CD14-positive monocyte (primary cell): ENCODE measurements at places on chromosomes 2 and 18.
A peak's percentile ranks its signal among the peaks of the same experiment; 100 is the strongest.

- H3K36me3 ChIP-seq: no peaks in the 10 kb centered on the region
- H3K4me1 ChIP-seq: peaks cover 17% of the 10 kb centered on the region
- no peak for DNase-seq
- H3K27me3 ChIP-seq: no peaks in the 10 kb centered on the region
- H3K4me3 ChIP-seq: no peak overlapping the region
These were observed 150.7 kb downstream of the THADA start for GRCh38 chr2:43444989-43445645.

DNA sequence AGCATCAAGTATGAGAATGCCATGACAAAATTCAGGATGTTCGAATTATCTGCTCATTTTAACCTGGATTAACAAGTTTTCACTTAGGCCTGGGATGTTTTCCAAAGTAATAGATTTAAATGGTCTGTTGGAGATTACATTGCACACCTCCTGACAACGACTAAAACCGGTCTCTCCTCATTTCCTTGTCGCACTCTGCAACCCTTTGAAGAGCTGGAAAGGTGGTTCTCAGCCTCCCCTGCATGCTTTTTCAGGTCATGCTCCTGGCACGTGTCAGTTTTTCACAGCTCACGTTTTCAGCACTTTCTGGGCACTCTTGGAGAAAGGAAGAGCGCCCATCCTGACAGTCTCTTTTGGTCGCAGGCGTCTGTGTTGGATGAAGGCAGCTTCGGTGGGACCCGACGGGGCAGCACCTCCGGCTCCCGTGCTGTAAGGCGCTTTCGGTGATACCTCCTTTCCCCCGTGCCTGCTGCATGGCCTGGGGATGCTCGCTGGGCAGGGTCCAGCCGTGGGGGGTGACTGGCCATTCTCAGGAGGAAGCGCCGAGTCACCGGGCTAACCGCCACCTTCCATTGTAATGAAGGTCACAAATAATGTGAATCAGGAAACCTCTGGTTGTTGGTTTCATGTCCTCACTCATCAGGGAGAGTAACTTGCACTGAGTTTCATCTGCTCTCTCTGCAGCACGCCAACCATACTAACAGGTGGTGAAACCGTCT lies 63.5 kb upstream of the RBM44 start:
- no peaks in the 10 kb centered on the region for H3K27me3 ChIP-seq
- H3K36me3 ChIP-seq: peaks cover 34% of the 10 kb centered on the region
- peaks cover 20% of the 10 kb centered on the region for H3K4me1 ChIP-seq
- H3K4me3 ChIP-seq: no peak overlapping the region
- no peak for DNase-seq
- no peak overlapping the region for H3K27ac ChIP-seq

DNA sequence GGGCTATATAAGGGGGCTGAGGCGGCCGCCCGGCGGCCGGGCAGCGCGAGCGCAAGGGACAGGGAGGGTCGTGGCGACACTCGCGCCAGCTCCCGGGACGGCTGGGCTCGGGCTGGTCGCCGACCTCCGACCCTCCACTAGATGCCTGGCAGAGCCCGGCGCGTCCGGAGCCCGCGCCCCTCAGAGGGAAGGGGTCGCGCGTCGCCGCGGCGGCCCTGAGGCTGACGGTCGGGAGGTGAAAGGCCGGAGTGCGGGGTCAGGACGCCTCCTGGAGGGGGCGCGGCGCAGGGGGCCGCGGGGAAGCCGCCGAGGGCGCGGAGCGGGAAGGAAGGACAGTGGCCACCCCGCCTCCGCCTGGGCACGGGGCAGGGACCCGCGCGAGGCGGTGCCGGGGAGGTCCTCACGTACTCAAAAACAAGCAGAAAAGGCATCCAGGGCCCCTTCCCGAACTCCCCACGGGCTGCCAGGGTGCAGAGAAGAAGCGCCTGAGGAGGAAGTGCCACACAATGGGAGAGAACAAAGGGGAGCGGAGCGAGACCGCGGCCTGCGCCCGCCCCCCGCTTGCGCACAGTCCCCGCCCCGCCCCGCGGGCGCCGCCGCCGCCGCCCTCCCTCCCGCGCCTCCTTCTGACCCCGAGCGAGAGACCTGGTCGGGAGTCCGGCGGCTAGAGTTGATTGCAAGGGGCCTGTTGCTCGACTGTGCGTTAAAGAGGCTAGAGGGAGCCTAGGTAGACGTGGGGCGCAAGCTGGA lies 776 bp upstream of the KLF7 start:
- peak overlapping the region; percentile 96 for H3K27ac ChIP-seq
- peaks cover 43% of the 10 kb centered on the region for H3K4me1 ChIP-seq
- H3K27me3 ChIP-seq: no peaks in the 10 kb centered on the region
- DNase-seq: peak; percentile 63

DNA sequence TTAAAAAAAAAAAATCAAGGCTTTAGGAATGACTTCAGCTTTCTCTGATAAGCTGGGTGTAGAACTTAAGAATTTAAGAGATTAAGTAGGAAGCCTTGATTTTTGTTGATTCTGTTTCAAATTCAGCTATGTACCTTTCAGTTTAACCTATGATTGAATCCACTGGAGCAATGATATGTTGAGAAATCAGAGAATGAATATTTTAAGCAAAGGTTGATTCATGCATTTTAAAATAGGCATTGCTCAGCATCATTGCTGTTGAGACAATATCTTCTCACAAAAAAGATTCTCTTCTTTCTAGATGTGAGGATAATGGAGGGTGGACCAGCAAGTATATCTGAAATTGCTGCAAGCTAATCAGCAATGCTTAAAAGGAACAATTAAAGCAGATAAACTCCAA lies 109.8 kb downstream of the MAP3K20 start:
- no peak overlapping the region for H3K27ac ChIP-seq
- H3K27me3 ChIP-seq: no peaks in the 10 kb centered on the region
- peaks cover 20% of the 10 kb centered on the region for H3K36me3 ChIP-seq
- no peak for DNase-seq
